T47D (cell line): ENCODE measurements at places on chromosomes 2 and 18.

GRCh38 chr2:180647221-180647620 is 333.2 kb upstream of the UBE2E3 start:
- no peak for DNase-seq

DNA sequence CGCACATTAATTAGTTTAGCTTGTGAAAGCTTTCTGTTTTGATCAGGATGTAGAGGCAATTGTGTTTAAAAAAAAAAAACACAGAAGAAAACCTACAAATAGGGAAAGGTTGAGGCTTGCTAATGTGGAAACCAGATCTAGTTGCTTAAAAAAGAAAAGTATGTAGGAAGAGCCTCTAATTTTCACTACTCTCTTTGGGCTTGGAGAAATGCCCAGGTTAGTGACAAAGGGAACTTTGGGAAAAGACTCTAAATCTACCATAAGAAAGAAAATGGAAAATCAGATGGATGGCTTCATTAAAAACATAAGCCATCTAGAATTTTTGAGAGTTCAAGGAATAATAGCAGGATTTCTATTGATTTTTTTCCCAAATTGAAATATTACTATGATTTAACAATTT is 47.3 kb upstream of the SLC38A11 start:
- no peak for DNase-seq

- no peak for DNase-seq
Observed at GRCh38 chr2:176885661-176886060, 326.9 kb upstream of the HNRNPA3 start.

DNA sequence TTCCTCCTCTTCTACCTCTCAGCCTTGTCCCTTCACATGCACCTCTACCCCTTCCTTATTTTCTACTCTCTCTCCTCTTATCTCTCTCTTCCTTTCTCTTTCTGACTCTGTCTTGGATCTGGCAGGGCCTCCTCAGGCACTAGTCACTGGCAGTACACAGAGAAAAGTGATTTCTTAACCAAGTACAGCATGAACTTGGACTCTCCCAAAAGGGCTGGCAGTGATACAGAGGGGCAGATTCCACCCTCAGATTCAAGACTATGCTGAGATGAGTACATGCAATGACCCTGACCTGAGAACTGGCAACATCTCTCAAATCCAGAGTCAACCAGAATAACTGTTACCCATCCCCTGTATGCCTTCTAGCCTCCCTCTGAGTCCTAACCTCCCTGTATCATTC is 4.3 kb downstream of the AOX1 start:
- DNase-seq: no peak

- no peak for DNase-seq
Observed at GRCh38 chr2:18465979-18466378, 94.5 kb downstream of the RDH14 start.

DNA sequence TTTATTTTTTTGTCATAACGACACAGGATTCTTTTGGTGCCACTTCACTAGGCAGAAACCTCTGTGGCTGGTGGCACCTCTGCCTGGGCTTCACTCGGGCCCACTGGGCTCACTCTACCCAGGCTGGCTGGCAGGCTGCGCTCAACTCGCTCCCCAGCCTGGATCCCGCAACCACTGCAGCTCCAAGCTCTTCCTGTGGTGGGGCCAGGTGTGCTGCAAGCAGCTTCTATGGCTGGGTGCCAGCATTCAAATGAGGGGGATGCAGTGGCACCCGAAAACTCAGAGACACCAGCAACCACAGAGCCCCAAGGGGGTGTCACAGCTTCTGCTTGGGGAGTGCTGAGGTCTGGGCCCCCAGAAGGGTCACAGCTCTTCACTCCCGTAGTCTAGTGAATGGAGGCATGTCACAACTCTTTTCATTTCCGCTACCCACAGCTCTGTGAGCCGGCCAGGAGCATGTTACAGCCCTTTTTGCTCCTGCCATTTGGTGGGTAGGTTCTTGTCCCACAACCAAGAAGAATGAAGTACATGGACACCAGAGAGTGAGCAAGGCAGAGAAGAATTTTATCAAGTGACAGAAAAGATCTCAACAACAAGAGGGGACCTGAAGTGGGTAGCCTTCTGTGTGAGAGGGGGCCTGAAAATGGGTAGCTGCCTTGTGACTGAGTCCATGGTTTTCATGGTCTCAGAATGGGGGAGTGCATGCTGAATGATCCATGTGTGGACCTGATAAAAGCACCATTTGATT is 170.1 kb downstream of the UBR3 start:
- DNase-seq: no peak

GRCh38 chr2:30865892-30866681 is 58.8 kb upstream of the CAPN13 start:
- DNase-seq: no peak

GRCh38 chr2:18934886-18935285 is 345.5 kb upstream of the NT5C1B start:
- DNase-seq: no peak

- DNase-seq: no peak
Observed at GRCh38 chr2:230657906-230658305, 54.7 kb upstream of the CAB39 start.

GRCh38 chr2:68824831-68825230 is 46.4 kb downstream of the BMP10 start:
- DNase-seq: no peak

- DNase-seq: no peak
Observed at GRCh38 chr2:173598525-173598924, 243.9 kb downstream of the CDCA7 start.

GRCh38 chr2:146814971-146815370 is 1029.9 kb upstream of the ACVR2A start:
- no peak for DNase-seq

- no peak for DNase-seq
Observed at GRCh38 chr2:12507295-12507694, 209.4 kb upstream of the TRIB2 start.

DNA sequence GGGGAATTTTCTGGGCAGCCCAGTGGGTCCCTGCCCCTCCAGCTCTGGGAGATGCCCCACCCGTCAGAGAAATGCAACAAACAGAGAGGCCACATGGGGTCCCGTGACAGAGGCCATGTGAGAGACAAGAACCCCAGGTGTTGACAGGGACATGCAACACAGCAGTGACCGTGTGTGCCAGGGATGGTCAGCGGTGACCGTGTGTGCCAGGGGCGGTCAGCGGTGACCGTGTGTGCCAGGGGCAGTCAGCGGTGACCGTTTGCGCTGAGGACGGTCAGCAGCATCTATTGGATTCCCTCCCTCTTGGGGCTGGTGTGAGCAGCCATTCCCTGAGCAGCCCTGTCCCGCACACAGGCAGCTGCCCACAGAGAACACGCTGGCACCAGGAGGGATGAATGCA is 146.6 kb upstream of the OTOS start:
- DNase-seq: no peak

DNA sequence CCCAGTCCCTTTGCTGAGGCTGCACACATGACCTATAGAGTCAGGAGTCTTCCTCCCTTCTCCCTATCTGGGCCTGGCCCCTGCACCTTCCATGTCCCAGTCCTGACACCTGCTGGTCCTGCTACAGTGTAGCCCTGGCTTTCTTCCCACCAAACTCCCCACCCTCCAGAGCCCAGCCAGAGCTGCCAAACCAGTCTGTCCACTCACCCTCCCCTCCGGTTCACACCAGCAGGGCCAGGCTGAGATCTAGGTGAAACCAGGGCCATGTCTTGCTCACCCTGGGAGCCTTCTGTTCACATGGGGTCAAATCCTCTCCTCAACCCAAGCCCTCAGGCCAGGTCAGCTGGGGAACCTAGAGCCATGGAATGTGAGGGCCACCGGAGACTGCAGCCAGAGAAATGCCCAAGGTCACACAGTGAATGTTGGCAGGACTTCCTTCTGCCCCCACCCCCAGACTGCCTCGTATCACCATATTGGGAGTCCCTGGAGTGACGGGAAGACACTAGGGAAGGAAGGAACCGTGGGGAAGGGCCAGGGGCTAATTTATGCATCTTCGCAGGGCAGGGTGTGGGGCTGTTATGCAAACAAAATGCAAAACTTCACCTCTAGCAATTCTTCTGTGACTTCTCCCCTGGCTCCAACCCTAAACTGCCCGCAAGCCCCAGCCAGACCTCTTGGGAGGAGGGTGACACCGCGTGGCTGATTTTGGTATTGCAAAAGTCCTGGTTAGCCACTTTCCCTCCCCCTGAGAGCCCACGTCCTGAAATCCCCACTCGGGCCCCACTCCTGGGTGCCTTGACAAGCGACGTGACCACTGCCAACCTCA is 14.6 kb downstream of the TNS1 start:
- DNase-seq: peak; percentile 94

GRCh38 chr2:63023444-63023843 is 27.2 kb upstream of the OTX1 start:
- DNase-seq: peak; percentile 68

GRCh38 chr18:39441648-39442047 is 1876.0 kb upstream of the CELF4 start:
- DNase-seq: no peak

GRCh38 chr18:9147440-9148202 is 11.0 kb downstream of the ANKRD12 start:
- DNase-seq: peak; percentile 22

GRCh38 chr2:229475778-229476177 is 204.7 kb upstream of the PID1 start:
- no peak for DNase-seq

- no peak for DNase-seq
Observed at GRCh38 chr2:95539290-95539689, 52.5 kb upstream of the TRIM43 start.

GRCh38 chr2:37080266-37080665 is 3.9 kb downstream of the HEATR5B start:
- no peak for DNase-seq

DNA sequence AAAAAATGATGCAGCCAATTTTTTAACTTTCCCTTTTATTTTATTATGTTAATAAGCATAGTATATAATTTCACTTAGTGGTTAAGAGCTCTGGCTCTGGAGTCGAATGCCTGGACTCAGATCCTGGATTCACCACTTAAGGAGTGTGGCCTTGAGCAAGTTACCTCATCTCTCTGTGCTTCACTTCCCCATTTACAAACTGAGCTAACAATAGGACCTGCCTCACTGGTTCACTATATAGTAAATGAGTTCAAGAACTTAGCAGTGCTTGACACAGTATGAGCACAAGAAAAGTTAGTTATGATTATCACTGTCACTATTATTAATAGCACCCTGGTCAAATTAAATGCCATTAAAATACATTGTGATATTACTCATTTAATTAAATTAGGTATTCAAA is 30.6 kb downstream of the SCN3A start:
- no peak for DNase-seq

DNA sequence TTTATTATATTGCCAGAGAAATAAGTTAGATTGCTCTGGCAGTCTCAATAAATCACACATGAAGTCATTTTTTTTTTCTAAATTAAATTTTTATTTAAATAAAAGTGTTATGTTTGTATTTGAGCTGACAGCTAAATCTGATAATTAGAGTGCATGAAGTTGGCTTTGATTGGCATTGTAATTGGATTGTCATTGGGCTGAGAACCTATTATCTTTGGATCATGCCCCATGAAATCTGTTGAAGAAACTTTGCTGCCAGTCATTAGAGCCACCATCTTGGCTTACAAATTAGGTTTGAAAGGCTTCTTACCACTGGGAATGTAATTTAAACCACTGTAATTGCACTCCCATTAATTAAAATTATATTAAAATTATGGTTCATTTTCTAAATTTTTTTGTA is 507.9 kb upstream of the FANCL start:
- DNase-seq: no peak

DNA sequence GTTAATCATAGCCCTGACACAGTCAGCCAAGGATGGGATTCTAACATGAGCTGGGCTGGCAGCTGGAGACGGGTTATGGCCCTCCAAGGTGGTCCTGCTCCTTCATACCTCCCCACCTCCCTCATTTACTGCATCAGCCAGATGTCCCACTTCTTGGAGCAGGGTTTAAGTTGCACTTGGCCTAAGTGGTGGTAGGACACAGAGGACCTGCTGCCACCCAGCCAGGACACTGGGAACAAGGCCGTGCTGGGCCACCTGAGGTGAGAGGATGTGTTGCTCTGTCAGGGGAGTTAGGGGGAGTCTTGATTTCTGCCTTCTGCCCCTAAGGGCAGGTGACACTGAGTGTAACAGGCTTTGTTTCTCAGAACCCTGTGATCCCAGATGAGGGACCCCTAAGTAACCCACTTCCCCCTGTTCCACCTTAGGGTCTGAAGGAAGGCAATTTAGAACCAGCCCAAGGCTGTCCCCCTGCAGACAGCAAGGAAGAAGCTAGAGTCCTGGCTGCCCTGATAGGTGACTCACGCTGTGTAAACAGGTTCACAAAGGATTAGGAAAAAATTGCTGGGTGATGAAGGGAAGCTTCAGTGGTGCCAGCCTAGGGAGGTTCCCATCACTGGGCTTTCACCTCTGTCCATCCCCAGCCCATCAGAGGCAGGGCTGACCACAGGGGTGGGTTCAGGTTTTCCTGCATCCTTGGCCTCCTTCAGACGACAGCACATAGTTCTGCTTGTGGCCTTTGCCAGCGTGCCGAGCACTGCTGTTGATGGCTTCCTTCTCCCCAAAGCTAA is 114.3 kb upstream of the MCFD2 start:
- DNase-seq: peak; percentile 23

- no peak for DNase-seq
Observed at GRCh38 chr2:38682008-38682575, 16.2 kb downstream of the GALM start.

DNA sequence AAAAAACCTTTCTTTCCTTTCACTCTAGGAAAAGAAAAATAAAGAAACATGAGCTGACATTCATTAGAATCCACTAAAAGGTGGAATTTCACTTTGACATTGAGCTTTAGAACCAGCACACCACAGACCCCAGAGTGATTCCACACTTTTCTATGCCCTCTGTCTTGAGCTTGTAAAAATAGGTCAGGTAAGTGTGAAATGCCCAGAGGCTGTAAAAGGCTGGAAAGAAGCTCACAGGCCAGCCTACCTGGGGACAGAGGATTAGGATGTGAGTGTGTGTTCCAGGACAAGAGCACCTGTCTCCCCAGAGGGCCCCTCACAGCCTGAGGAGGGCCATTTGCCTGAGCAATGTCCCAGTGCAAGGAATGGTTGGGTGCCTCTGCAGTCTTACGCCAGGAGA is 56.3 kb upstream of the MYO3B start:
- no peak for DNase-seq

DNA sequence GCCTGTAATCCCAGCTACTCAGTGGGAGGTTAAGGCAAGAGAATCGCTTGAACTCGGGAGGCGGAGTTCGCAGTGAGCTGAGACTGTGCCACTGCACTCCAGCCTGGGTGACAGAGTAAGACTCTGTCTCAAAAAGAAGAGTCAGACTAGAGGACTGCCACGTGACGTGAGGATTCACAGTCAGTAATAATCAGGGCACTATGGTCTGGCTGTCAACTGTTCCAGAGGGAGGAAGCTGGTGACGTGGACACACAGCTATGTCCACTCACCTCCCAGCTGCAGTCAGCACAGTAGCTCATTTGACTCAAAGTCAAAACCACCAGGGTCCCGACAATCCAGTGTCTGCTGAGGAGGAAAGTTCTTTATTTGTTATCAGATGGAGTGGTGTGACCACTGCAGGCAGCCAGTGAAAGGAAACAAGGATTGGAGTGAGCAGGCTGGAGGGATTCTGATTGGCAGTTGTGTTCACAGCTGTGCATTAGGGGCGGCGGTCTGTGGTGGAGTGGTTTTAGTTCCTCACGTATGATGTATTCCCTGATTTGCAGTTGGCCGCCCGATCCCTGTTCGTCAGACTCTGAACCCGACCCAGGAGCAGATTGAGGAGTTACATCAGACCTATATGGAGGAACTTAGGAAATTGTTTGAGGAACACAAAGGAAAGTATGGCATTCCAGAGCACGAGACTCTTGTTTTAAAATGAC is 37.9 kb downstream of the MOGAT1 start:
- DNase-seq: peak; percentile 55
